SW 1271 (cell line): ENCODE measurements at places on chromosomes 12 and 14.

- DNase-seq: no peak
Observed at GRCh38 chr14:54577494-54577893, 10.6 kb downstream of the SAMD4A start.

GRCh38 chr12:62288328-62288727 lies 28.1 kb downstream of the USP15 start:
- DNase-seq: no peak

DNA sequence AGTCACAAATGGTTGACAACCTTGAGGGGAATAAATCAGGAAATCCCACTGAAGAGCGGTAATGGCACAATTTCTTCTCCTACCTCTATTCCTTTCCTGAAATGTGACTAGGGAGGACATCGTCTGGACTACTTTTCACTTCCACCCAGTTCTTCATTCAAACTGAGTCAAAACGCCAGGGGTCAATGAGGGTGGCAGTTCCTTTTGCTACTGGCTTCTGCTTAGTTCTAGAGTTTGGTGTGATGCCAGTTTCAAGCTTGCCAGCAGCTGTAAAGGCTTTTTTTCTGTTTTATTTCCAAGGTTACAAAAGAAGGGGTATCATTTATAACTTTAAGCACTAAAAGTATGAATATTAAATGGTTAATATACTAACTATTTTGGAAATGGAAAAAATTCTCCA lies 286.5 kb downstream of the SOX5 start:
- no peak for DNase-seq

GRCh38 chr12:12010277-12011039 lies 60.3 kb upstream of the BCL2L14 start:
- peak; percentile 21 for DNase-seq

DNA sequence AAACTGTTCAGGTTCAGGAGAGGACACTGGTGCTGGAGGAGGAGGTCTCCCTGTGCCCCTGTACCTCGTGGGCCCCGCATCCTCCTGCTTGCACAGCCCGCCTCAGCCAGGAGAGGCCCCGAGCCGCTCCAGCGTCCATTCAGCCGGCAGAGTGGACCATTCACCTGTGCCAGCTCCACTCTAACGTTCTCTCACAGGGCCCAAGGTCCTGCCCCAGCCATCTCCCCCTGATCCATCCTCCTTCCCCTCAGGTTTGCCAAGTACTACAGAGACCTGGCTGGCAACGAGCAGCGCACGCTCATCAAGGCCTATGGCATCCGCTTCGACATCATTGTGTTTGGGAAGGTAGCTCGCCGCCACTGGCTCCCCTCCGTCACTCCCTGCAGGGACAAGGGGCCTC lies 22.2 kb downstream of the P2RX4 start:
- DNase-seq: no peak

GRCh38 chr12:87270919-87271318 lies 758.3 kb downstream of the C12orf50 start:
- DNase-seq: no peak

DNA sequence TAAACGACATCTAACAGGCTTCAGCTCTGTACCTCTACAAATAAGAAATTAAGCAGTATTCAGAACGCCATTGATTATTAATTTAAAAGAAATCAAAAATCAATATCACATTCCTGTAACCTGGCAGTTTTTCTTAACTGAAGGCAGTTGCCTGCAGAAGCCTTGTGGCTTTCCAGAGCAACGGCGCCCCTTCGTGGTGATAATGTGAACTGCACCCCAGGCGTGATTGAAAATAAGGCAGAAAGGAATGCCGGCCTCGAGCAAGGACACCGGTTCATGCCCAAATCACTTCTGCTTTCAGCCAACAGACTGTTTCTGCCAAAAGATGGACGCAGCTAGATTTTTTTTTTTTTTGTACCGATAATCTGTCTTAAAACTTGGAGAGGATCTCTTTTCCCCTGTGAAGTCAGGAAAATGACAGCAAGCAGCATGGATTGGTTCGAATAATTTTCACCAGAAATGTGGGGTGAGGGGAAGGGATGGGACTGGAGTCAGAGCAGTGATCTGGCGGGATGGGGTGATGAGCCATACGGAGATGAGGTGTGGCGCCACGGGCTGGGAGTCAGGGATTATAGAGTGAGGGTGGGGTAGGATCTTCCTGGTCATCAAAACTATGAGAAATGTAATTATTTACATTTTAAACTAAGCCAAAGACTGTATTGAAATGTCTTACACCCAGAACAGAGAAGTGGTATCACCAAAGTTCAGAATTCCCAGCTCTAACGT lies 473.0 kb downstream of the DPF3 start:
- DNase-seq: peak; percentile 46

DNA sequence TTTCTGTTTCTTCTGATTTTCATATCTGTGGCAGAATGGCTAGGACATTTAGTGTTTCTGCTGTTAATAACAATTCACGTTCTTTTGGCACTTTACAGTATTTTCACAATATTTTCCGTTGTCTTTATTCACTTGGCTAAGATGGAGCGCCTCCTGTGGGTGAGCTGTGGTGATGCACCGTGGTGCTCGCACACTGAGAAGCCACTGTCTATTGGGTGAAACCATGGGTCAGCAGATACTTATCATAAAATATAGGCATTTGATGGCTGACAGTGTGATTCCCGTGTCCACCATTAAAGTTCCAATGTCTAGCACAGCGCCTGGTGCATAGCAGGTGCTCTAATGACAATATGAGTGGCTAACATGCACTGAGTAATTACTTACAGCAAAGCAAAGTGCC lies 141.8 kb downstream of the VRK1 start:
- no peak for DNase-seq

GRCh38 chr12:66141299-66141698 lies 10.7 kb upstream of the LLPH start:
- no peak for DNase-seq

DNA sequence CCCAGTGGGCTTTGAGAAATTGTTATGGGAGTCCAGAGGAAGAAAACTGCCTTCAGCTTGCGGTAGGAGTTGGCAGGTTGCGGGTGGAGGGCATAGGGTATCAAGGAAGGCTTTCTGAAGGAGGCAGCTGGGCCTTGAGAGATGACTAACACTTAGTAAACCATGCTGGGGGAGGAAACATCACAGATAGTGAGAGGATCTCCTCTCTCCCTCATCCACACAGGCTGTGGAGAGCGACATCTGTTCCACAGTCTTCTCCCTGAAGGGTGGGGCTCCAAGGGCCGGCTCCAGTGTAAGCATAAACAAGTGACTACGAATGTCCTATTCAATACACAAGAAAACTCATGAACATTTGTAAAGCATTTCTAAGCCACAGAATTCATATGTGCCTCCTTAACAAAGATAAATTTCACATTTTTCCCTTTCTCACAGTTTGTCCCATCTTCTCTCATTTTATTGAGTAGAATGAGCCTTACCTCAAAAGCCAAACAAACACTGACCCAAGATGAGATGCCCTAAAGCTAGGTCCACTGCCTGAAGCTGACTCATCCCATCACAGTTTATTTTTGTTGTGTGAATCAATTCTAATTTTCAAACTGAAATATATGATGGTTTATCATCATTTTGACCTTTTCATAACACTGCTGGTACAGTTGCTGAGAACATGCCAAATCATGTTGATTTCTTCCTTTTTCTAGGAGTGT lies 227.9 kb downstream of the SLC25A21 start:
- no peak for DNase-seq

- DNase-seq: no peak
Observed at GRCh38 chr12:114168061-114168460, 201.9 kb upstream of the RBM19 start.

- DNase-seq: no peak
Observed at GRCh38 chr12:93836620-93837260, 159.6 kb downstream of the CRADD start.

DNA sequence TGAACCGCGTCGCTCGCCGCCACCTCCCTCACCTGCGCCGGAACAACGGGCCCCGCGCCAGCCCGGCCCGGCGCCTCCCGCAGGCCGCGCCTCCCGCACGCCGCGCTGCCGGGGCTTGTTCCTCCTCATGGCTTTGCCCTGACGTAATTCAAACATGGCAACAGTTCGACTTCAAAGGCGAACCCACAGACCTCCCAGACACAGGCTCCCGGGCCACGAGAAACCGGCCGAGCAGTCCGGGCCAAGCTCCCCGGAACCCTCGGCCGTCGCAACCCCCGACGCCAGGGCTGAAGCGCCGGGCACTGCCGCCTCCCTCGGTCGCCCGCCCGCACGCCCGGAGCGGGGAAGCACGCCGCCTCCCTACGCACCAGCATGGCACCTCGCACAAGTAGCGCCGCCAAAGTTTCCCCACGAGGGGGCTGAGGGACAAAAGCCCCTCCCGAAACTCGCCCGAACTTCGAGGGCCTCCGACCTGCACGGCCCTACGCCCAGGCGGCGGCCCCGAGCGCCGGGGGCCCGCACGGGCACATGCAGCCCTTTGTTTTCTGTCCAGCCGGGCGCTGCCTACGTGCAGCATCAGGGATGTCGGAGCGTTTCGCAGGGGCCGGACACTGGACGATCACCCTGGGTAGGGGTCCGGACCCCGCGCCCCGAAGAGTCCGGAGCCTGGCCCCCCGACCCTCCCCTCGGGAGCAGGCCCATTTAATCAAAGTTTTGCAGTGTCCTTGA lies 1.7 kb downstream of the SINHCAF start:
- peak; percentile 13 for DNase-seq

DNA sequence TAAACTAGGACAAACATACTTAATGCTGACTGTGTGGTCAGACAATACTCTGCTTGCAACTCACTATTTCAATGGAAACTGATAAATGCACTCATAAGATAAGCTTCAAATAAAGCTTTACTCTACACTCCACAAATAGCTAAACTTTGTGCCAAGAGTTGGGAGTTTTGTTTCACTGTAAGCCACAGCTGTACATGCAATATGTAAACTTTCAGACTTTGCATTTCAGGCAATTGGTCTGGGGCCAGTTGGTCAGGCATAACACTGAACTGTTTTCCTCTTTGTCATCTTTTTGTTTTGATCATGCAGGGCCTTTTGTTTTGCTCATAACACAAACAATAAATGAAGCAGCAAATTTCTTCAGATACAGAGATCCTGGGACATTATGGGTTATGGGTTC lies 426.2 kb downstream of the IPO8 start:
- no peak for DNase-seq

- DNase-seq: no peak
Observed at GRCh38 chr14:64653900-64654245, 50.4 kb upstream of the PLEKHG3 start.

DNA sequence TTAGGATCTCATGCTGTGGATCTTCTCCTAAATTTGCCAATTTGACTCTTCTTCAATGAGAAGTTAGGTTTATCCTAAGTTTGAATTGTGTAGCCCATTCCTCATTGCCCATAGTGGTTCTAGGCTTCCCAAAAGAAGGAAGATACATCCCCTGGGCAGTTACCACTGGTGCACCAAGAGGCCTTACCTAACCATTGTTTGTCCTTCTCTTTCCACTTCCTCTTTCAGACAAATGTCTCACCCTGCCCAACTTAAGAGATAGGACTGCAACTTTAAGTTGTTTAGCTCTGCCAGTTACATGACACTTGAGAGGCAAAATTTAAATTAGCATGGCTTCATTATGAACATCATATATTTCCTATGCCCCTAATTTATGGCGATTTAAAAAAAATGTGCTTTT lies 9.4 kb upstream of the KCNH3 start:
- no peak for DNase-seq
